Head of caudate nucleus (tissue), 42 donors: ENCODE measurements at places on chromosomes 16 and 17.

GRCh38 chr17:28948873-28949184 lies 2.5 kb downstream of the PHF12 start:
- DNase-seq: no peak

GRCh38 chr17:30824356-30825145 lies at the start of gene CRLF3:
Gene CRLF3 (minus strand): TSS chr17:30824692. CDS start chr17:30824651, 41 bp downstream.
- DNase-seq: peak; percentile 85

DNA sequence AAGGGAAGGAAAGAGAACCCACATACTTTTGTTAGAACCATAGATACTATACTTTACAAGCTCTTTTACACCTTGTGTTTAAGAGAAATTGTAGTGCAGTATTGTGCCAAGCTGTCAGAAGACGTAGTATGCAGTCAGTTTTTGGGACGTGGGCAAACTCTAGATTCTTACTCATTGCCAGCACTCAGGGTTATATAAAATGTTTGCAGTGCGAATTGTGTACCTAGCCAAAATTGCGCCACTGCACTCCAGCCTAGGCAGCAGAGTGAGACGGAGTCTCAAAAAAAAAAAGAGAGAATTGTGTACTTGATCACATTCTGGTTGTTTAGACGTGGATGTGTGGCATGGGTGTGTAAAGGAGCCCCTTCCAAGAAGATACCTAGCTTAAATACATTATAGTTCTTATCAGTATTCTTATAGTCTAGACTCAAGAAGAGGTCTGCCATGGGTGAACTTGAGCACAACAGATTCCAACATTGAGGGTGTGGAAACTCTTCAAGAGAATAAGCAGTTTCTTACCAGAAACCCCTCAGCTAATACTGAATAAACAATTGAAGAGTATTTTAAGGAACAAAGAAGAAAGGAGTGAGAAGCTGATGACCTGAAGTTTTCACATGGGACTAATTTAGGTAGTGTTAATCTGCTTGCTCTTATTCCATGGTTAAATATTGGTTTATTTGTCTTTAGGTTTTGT lies 27.4 kb upstream of the MRC2 start:
- DNase-seq: no peak

DNA sequence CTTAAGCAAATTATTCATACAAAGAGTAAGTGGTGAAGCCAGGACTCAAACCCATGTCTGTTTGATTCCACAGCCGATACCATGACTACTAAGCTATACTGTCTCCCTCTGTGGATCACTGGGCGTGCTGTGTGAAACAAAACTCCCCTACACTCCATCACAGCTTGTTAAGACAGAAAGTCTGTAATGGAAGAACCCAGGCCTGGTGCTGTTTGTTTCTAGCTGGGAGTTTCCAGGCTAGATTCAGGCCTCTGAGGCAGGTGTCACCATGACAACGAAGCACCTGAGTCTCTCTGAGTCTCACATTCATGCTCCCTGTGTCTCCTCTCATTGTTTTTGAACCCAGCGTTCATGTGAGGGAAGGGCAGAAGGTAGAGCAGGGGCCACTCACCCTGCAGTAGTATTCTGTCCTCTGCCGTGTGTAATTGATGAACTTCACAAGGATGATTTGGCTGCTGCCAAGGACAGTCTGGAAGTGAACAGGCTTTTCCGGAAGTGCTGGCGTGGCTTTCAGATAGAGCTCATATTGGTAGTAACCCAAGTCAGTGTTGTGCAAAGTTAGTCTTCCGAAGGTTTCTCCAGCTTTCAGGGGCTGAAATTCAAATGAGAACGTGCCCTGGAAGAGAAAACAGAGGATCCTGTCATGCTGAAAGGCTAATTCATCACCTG lies 8.6 kb upstream of the VAC14 start:
- DNase-seq: no peak

GRCh38 chr17:48587276-48588073 lies 2.6 kb downstream of the HOXB3 start:
- DNase-seq: no peak

- no peak for DNase-seq
These were observed 14.2 kb downstream of the SNX20 start for GRCh38 chr16:50666658-50667496.
